Chondrocyte (in vitro differentiated cells): ENCODE measurements at places on chromosomes 1 and 21. TPM values are rescaled to one million over a fixed set of nuclear protein-coding genes. Genes with fewer than 3 reads are reported as not detected.

PLEKHG5 gene
- 32.4 to 50.5 TPM (median 33.6 TPM) in 3 replicates for total RNA-seq

CHI3L2 gene
- total RNA-seq: not detected in 3 replicates

DNA sequence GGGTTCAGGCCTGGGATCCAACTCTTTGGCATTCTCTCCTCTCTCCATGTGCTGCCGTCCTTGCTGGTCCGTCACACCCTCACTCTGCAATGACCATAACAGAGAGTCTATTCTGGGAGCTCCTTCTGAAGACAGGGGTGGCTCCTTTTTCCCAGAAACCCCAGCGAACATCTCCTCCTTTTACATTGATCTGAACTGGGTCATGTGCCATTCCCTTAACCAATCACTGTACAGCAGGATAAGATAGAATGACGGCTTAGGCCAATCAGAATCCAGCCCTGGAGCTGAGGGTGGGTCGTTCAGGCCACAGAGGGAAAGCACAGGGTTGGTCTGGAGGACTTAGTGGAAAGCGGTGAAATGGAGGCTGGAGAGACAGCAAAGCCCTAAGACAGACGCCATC, 740.1 kb downstream of the MATN1 start:
- no peak for DNase-seq

DNA sequence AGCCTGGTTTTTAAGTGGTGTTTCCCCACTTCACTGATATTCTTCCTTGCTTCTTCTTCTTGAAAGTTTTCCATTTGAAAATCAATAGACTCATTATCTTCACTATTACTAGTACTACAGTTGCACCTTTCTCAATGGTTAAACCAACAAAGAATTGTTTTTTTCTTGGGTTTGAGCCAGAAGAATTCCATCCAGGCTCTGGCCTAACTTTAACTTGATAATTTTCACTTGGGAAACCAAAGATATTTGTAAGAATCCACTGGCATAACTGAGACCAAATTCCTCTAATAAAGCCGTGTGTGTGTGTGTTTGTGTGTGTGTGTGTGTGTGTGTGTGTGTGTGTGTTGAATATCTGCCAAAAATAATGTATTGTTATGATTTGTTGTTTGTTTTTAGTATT, 103.2 kb downstream of the SGIP1 start:
- no peak for DNase-seq

GRCh38 chr1:177809819-177810218, 160.0 kb downstream of the SEC16B start:
- no peak for DNase-seq

- no peak for DNase-seq
Measured at GRCh38 chr21:31343680-31344480, at the start of gene TIAM1. Gene TIAM1 (minus strand): TSS chr21:31344261. CDS start chr21:31266972, 77,289 bp downstream.

DNA sequence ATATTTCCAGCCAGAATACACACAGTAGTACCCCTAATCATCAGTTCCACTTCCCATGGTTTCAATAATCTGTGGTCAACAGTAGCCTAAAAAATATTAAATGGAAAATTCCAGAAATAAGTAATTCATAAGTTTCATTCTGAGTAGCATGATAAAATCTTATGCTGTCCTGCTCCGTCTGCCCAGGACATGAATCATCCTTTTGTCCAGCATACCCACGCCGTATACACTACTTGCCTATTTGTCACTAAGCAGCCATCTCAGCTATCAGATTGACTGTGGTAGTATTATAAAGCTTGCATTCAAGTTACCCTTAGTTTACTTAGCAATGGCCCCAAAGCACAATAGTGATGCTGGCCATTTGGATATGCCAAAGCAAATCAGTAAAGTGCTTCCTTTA, 118.7 kb downstream of the SLC5A9 start:
- DNase-seq: no peak

DNA sequence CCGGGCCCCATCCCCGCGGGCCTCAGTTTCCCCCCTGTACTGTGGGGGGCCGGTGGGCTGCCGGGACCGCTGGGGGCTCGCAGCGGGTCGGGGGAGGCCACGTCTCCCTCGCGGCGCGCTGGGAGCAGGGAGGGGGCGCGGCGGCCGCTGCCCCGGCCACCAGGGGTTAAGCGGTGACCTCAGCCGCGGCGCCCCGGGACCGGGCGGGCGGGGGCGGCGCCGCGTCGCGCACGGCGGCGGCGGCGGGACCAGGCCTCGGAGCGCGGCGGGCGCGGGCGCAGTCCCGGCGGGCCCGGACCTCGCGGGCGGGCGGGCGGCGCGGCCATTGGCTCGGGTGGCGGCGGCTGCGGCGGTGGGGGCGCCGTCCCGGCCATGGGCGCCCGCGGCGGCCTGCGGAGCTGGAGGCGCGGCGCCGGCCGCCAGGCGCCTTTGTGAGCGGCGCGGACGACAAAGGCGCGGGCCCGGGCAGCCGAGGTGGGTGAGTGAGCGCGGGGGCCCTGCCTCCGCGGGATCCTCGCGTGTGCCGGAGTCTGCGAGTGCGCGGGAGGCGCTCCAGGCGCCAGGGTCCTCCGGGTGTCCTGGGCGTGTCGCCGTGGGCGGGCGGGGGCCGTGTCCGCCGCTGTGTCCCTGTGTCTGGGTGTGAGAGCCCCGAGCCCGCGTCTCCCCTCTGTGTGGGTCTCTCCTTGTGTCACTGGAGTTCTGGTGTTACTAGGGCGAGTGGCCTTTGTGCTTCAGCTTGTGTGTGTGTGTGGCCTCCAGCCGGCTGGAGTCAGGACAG, at the start of gene ARHGEF10L:
Gene ARHGEF10L (plus strand): TSS at position 222 of the 778 bp plus-strand sequence. CDS start 40,898 bp downstream, outside the sequence.
- no peak for DNase-seq

- no peak for DNase-seq
Measured at GRCh38 chr1:174036204-174036603, 14.0 kb upstream of the RC3H1 start.
